ENCODE measurements at places on chromosomes 5 and 9.

GRCh38 chr9:96020792-96021550 is 145.5 kb downstream of the ERCC6L2 start:
- DNase-seq: no peak

GRCh38 chr5:143440448-143441115 is 37.1 kb upstream of the NR3C1 start:
- no peak for DNase-seq

GRCh38 chr9:124098141-124098905 is 86.8 kb downstream of the LHX2 start:
- no peak for DNase-seq

DNA sequence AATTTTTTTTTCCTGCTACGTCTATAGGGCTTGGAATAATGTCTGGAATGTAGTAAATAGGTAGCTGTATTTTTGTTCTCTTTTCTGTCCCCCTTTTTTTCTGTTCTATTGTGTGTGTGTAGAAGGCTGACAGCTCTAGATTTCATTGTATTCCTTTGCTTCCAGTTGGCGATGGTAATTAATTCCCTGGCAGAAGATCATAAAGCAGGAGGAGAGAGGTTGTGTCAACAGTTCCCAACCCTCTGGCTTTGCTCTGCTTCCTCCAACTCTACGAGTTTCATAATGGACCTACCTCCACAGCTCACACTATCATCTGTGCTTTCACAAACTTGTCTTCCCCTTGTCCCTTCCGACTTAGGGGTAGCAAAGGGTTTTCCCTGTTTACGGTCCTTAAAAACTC is 117.9 kb upstream of the CDH18 start:
- DNase-seq: no peak

GRCh38 chr5:87229780-87230179 is 37.9 kb upstream of the RASA1 start:
- no peak for DNase-seq

- no peak for DNase-seq
Measured at GRCh38 chr9:106535439-106535838, 327.5 kb upstream of the ZNF462 start.

GRCh38 chr9:105901514-105902109 is 207.3 kb downstream of the TMEM38B start:
- DNase-seq: no peak

DNA sequence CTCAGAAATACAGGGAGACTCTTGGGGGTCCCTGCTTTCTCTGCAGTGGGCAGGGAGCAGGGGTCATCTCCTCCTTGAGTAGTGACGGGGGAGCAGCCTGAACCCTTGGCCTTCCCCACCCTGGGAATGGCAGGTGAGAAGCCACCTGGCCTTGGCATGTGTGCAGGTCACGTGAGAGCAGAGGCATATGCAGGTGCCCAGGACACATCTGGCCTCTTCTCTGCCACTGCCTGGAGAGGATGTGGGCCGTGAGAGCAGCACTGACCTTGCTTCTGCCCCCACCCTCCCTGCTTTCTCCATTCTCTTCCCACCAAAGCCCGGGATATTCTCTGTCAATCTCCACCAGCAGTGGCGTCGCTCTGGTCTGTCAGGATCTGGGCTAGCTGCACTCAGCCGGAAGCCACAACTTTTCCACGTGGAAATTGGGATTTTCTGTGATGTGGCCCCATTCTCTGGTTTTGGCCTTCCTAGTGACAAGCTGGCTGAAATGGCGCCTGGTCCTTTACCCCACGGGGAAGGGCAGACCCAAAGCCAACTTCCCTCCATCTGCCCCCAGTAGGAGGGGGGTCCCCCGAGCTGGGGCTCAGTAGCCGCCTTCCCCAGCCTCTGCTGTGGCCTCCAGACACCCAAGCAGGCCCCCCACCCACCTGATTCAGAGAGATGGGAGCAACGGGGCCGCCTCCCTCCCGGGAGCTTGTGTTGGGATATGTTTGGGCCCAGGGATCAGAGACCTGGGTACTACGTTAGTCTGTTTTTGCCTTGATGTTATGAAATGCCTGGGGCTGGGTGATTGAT is 70.4 kb upstream of the FCN1 start:
- no peak for DNase-seq

DNA sequence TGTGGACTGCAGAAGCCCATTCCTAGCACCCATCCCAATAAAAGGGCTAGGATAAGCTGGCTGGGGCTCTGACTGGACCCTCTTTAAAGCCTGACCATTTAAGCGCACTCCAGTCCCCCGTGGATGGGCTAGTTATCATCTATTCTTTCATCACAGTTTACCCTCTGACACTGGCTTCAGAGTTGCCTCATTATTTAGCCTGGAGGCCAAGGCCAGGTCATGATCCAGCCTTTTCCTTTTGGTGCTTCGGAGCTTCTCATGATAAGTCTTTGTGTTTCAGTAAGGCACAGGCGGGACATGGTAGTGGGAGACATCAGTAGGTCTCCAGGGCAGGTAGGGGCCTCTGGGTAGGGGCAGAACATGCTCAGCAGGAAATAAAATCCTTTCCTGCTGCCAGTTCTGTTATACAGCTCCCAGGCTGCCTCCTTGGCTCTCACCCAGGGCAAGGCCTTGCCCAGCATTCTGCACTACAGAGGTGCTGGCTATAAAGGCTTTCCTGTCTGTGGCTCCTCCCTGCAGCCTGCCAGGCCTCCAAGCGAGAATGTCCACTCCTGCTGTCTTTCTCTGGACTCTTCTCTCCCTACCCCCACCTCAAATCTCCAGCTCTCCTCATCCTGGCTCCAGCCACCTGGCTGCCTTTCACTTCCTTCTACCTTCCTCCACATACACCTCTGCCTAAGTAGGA is 128.8 kb downstream of the FSTL4 start:
- DNase-seq: no peak

- DNase-seq: no peak
Measured at GRCh38 chr9:95268681-95269080, 48.8 kb downstream of the FANCC start.

DNA sequence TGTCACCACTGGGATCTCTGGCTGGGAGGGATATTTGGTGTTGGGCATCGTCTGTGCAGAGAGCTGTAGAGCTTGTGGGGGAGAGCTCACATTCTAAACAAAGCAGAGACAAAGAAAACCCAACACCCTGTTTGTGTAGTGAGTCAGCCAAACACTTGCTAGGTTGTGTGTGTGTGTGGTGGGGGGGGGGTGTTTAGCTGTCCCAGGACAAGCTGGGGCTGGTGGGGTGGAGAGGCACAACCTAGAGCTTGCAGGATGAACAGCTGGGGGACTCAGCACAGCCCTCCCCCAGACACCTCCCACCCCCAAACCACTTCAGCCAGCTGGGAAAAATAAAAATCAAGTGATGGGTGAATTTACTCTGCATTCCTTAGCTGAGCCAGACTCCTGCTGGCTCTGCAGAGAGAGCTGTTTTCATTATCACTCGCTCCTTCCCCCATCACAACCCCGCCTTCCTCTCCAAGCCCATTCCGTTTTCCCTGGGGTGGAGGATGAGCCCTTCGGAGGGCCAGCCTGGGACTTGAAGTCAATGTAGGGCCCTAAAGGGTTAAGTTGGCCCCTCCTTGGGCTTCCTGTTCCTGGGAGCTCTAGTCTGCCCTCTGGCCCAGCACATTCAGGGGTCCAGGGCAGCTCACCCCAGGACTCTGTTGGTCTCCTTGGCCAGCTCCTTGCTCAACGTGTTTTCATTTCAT is 2.6 kb downstream of the OLFML2A start:
- no peak for DNase-seq

DNA sequence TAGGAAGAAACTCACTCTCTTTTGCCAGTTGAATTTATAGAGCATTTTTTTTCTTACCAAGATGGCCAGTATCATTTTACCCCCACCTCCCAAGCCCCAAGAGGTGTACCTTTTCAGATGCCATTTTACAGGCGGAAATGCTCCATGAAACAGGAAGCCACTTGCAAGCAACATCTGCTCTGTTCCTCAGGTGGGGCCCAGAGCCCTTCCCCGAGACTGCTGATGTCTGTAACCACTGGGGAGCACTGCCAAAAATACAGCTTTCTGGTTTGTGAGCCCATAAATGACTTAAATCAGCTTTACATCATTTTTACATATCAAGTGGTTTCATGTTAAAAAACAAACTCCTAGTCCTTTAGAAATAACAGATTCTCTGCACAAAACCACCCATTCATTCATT is 42.9 kb upstream of the GARNL3 start:
- no peak for DNase-seq

- no peak for DNase-seq
Measured at GRCh38 chr5:45596320-45596719, 99.9 kb downstream of the HCN1 start.

GRCh38 chr5:163410505-163410904 is 26.9 kb upstream of the CCNG1 start:
- DNase-seq: no peak

- DNase-seq: no peak
Measured at GRCh38 chr5:171911152-171911551, 95.3 kb downstream of the FBXW11 start.

DNA sequence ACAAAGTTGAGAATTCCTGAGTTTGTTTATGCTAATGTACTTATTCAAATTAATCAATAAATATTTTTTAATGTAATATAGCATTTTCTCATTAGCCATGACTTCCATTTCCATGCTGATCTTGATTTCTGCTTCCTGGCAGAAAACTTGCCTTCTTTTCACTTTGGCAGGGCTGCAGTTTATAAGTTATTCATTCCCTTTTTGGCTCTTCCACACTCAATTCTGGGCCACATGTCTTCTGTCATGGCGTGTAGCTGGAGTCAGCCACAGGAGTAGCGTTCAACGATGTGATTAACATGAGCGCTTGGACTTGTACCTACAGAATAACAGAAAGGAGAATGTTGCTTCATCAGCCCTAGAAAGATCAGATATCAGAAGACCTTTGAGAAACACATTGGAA is 172.9 kb downstream of the CFAP90 start:
- DNase-seq: no peak

Measured in GM12878 (cell line).